H9 (cell line): ENCODE measurements at places on chromosomes 11 and 22. TPM values are rescaled to one million over a fixed set of nuclear protein-coding genes. Genes with fewer than 3 reads are reported as not detected.

GRCh38 chr11:1757861-1758610 is 5.7 kb downstream of the CTSD start:
- no peak for DNase-seq

DNA sequence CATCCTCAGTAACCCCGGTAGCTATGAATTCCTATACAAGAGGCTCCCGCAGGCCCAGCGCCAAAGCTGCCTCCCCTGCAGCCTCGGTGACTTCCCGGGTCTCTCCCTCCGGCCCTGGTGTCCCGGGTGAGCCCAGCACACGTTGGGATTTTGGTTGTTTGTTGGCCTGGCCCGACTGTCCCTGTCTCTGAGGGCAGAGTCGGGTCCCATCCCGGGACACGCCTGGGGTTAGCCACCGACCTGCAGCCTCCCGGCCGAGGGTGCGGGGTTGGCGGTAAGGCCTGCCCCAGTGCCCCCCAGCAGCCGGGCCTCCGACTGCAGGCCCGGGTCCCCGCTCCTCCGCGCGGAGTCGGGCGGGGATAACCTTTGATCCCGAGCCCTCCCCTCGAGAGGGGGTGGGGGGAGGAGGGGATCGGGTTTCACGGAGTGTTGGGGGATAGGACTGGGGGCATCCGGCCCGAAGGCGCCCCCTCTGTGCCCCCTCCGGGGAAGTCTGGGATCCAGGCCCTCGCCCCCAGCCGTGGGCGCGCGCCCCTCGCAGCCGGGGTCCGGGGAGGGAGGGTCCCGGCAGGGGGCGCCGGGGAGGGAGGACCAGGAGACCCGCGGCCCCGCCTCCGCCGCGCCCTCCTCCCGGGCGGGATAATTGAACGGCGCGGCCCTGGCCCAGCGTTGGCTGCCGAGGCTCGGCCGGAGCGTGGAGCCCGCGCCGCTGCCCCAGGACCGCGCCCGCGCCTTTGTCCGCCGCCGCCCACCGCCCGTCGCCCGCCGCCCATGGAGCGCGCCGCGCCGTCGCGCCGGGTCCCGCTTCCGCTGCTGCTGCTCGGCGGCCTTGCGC is at the start of gene FBLN1:
TSS of gene FBLN1 (plus strand) at position 669 of the 835 bp plus-strand sequence. CDS start at position 772, 103 bp downstream.
- peak; percentile 74 for DNase-seq

GRCh38 chr11:59029366-59029889 is 56.7 kb upstream of the GLYATL1B start:
- DNase-seq: no peak

DNA sequence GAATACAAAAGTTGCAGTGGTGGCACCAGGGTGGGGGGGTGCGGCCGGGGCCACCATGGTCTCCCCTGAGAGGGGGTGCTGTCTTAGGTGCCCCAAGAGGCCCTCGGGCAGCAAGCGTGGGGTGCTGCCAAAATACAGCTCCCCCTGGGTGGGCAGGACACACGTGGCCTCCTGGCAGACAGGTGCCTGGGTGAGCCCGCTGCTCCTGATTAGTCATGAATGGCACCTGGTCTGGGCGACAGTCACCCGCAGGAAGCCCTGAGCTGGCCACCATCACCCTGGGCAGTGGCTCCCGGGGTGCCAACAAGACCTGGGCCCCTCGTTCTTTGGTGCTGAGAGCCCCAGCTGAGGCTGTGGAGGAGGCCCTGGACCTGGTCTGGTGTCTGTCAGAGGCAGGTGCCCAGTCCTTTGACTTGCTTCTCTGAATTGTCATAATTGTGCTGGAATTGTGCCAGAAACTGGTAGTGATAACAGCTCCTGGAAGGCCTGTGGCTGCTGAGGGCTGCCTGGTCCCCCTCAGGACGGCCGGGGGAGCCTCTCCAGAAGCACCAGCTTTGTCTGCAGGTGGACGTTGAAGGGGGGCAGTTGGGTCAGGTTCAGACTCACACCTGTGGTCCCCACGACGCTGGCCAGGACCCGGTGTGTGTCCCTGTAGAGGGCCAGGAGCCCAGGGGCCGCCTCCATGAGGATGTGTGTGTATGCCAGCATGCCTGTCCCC is 14.8 kb downstream of the ALG12 start:
- no peak for DNase-seq

DNA sequence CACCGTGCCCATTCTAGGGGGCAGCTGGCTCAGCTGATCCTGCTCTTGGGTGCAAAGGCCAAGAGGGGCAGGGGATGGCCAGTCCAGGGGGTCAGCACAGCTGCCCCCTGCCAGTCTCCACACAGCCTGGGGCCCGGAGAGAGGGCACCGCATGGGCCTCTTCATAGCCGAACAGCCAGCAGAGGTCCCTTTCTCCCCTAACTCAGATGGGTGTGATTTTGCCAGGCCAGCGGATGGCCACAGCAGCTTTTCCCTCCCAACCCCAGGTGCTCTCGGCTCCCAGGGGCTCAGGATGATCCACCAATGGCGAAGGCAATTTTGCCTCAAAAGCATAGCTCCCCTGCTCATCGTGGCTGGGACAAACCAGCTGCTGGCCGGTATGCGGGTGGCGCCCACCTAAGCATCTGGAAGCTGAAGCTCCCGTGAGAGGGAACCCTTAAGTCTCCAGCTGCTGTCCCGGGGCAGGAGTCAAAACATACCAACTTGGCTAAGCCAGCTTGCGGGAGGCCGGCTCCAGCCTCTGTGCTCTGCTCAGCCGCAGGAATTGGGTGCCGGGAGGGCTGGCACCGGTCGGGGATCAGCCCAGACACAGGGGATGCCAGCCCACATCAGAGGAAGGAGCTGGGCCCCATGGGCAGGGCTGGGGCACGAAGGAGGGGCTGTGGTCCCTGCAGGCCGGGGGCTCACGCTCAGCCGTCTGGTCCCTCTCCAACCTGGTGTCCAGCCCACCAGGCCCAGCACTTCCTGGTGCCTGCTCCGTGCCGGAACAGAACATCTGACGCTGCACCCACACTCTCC is 30.5 kb upstream of the GNB1L start:
- DNase-seq: no peak

GRCh38 chr22:42993651-42994275 is 21.2 kb downstream of the PACSIN2 start:
- DNase-seq: no peak

GRCh38 chr11:113249491-113249763 is 65.0 kb upstream of the TTC12 start:
- no peak for DNase-seq

GRCh38 chr22:22935546-22936157 is 48.0 kb downstream of the IGLL5 start:
- peak; percentile 56 for DNase-seq

Gene CARD16
- not detected in 2 replicates for total RNA-seq

Gene MUC6
- total RNA-seq: not detected in 2 replicates

Gene RPLP2
- 2,138 and 2,312 TPM in 2 replicates for total RNA-seq
